Stimulated activated CD4-positive, alpha-beta T cell treated with anti-CD3 and anti-CD28 coated beads, Interleukin-2, amount 100 ng/mL, for 24 hours (primary cell): ENCODE measurements at places on chromosomes 11 and 22.

DNA sequence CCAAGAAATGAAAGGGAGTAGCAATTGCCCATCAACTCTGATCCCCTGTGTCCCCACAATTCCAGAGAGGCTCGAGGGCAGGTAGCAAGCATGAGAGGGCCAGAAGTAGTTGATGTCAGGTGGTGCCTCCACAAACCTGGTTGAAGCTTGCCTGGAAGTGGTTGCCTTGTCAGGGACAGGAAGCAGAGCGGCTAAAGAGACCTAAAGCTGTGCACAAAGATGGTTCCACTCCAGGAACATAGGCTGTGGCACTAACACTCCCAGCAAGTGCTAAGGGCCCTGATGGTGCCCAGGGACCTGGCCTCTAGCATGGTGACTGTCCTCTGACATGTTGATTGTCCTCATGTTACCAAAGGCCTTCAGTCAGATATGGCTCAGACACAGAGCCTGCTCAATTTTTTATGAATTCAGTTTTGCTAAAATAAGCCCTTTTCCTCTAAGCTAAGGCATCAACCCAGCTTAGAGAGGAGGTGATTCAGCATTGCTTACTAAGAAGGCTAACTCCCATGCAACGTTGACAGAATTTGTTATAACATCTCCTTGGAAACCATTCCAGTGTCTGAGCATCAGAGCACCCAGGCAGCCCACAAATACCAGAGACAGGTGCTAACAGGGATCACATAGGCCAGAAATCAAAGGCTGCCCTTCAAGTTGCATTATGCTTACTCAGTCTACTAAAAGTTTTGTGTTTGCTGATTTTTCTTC lies 196.3 kb upstream of the ARHGAP20 start:
- no peak for DNase-seq

DNA sequence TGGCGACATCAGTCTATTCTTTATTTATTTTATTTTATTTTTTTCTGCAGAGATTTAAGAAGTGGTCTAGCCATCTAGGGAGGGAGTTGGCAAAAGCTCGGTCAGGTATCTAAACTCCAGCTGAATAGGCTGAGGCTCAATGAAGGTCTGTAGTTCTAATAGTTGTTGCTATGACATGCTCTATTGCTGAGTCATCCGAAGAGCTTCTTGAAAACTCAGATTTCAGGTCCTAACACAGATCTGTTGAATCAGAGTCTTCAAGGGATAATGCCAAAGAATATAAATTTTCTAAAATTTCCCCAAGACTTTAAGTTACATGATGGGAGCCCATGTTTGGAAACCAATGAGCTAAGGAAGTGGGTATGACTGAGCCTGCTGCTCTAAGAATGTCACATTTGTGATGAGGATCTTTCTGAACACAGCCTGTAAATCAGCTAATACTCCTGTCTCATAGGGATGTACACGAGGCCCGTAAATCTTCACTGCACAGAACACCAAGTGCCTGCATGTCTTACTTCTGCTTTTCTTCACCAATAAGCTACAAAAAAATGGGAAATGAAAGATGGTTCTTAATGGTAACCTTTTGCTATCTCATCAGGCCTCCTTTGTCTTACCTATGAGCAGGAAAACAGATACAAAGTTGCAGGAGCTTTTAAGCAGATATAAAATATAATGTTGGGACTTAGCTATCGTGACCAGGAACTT lies 901.4 kb upstream of the API5 start:
- no peak for DNase-seq

- no peak for DNase-seq
These were observed 21.6 kb downstream of the DBX1 start for GRCh38 chr11:20138707-20139106.

DNA sequence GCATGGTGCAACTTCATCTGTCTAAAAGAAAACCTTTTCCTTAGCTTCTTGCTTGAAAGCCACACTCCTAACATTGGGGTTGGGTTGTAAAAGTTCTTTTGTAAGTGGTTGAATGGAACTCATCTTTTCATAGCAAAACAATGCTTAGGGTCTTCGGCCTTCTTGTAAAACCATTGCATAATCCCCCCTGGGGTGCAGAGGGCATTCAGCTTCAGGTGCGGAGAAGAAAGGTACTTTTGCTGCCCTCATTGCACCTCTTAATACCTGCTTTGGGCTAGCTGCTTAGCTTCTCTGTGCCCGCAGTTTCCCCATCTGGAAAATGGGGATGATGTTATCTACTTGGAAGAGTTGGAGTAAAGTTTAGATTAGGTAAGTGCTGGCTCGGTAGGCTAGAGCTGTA lies 10.1 kb downstream of the TEAD1 start:
- DNase-seq = no peak

- DNase-seq = no peak
These were observed 724 bp downstream of the ARFIP2 start for GRCh38 chr11:6480299-6480914.
